ENCODE measurements at places on chromosomes 1 and 21.

DNA sequence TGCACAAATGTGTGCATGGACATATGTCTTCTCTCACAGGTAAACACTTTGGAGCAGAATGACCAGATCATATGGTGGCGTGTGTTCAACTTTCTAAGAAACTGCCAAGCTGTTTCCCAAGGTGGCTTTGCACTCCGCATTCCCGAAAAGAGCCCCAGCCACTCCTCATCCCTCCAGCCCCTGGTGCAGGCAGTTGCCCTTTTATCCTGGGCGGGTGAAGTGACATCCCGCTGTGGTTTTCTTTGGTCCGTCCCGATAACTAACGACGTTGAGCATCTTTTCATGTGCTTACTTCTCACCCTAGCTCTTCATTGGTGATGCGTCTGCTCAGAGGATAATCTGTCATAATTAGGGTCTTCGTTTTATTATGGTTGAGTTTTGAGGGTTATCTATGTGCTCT lies 612.5 kb downstream of the MATN1 start:
- no peak for DNase-seq

GRCh38 chr1:96364576-96364975 lies 357.0 kb upstream of the PTBP2 start:
- DNase-seq = no peak

GRCh38 chr1:117512728-117513321 lies 93.0 kb upstream of the TENT5C start:
- no peak for DNase-seq

DNA sequence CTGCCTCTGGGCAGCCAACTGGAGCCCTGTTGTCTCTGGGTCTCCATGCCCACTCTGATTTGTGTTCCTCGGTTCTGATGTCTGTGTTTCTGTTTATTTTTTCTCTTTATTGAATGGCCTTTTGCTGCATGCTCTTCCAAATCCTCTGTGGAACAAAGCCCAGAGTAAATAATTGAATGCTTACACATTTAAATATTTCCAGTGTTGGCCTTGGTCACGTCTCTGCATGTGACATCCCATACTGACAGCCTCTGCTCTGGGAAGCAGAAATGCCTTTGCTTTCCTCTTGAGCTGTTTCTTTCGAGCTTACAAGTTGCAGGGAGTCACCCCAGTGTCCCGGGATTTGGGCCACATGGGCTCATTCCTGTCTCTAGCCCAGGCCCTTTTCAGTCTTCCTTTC lies 267.9 kb downstream of the PTPRU start:
- no peak for DNase-seq
